Stimulated activated CD4-positive, alpha-beta T cell treated with anti-CD3 and anti-CD28 coated beads, Interleukin-1b, Interleukin-23, amount 100 ng/mL, for 1 hour (primary cell): ENCODE measurements at places on chromosomes 16 and 17.

DNA sequence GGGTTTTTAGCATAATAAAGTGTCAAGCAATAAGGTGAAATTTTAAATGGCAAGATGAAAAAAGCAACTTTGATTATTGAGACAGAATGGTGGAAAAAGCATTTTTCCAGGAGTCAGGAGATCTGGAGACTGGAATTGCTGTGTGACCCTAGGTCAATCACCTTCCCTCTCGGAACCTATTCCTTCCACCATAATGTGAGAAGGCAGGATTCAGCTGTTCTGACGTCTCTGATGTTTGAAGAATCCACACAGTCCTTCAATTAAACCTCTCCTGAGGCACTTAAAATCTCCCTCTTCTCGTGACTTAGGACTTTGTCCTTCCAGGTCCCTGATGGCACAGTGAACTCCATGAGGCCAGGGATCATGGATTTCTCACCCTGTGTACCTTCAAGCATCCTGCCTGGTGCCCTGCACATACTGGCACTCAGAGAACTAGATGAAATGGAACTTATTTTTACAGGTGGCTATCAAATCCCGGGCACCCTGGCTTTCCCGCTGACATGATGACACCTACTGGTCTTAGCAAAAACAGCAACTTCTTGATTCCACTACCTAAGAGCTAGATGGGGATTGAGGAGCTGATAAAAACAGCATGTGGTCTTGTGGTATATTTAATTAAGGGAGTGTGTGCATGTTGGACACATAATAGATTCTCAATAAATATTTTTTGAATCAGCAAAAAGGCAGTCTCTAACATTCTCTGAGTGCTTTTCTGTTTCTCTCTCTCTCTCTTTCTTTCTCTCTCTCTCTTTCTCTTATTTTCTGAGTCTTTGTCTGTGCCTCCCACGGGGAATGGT is 2.3 kb upstream of the CCDC182 start:
- no peak for DNase-seq

GRCh38 chr17:51004249-51004648 is 116.4 kb downstream of the SPAG9 start:
- DNase-seq, result no peak

- DNase-seq, result no peak
Observed at GRCh38 chr16:52191531-52192134, 355.3 kb downstream of the TOX3 start.

DNA sequence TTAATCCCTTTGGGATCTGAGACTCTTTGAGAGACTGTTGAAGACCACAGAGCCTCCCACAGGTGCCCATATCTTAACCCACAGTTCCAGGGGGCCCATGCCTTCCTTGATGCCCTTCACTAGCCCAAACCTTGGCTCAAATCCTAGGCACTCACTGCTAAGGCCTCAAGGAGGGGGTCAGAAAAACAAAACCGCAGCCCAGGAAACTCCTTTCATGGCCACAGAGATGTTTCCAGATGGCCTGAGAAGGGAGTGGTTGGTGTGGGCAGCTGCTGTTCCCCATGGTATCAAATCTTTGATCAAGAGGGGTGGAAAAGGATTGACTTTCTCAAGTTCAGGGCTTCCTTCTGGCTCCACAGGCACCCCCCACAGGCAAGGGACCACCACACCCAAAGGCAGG is 44.7 kb downstream of the CDH1 start:
- no peak for DNase-seq

DNA sequence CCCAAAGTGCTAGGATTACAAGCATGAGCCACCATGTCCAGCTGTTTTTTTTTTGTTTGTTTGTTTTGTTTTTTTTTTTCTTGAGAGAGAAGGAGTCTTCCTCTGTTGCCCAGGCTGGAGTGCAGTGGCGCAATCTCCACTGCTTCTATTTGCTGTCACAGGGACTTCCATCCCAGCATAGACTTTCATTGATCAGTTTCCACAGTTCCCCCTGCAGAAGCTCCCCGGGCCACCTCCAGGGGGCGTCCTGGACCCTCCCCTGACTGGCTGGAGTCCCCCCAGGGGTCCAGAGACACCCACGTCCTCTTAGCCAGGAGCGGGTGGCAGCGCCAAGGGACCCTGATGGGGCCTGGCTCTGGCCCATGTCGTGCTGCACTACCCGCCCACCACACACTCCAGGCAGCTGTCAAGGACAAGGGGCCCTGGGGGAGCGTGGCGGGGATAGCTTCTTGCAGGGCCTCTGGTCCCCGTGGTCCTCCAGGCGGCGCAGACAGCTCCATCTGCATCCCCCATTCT is 3.1 kb upstream of the NPW start:
- DNase-seq, result no peak

DNA sequence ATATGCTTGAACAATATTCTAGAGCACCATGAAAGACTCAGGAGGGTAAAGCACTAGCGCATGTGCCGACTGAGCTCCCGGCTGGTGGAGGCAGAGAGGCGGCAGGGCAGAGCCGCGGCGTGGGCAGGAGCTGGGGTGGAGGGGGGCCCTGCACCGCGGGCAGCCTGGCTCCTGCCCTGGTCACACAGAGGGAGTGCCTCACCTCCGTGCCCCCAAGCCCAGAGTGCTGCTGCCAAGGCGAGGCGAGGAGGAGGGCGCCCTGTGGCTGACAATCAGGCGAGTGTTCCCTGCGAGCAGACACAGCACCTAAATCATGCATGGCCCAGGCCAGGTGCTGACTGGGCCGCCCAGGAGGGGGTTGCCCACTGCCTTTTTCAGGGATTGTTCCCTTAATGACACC is 105.8 kb upstream of the TNRC6C start:
- no peak for DNase-seq
